Stimulated activated CD8-positive, alpha-beta memory T cell treated with anti-CD3 and anti-CD28 coated beads, Interleukin-4, amount 100 ng/mL, for 4 hours (primary cell): ENCODE measurements at places on chromosomes 5 and 9.

DNA sequence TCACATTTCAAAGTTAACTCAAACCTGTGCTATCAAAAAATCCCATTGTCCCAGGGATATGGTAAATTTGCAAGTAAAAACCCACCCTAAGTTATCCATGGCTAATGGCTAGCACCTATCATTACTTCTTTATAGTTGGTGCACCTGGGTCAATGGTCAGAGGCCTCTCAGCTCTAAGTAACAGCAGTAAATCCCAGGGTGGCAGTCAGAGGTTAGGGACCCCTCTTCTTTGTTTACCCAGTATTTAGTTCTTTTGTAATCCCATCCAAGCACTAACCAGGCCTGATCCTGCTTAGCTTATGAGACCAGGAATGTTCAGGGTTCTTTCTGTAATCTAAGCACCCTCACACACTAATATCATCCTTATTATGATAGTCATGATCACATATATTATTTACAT is 52.1 kb upstream of the WWC1 start:
- no peak for DNase-seq

DNA sequence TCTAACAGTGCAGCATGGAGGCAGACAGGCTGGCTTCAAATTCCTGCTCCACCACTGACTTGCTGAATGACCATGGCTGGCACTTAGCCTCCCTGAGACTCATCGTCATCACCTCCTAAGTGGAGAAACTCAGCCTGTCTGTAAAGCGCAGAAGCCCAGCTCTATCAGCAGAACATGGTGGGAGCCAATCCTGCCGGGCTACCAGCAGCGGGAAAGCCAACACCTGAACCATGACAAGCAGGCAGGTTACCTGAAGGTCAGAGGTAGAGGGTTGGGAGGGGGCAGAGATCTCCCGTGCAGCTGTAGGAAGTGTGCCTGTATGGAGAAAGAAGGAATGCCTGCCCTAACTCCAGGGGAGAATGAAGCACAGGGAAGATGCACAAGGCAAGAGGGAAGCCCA is 72.6 kb upstream of the LRRTM2 start:
- no peak for DNase-seq

GRCh38 chr5:123807177-123807945 is 295.4 kb downstream of the CSNK1G3 start:
- DNase-seq: no peak

GRCh38 chr5:55136521-55136920 is 23.4 kb upstream of the GPX8 start:
- DNase-seq: no peak
